Activated CD8-positive, alpha-beta memory T cell treated with anti-CD3 and anti-CD28 coated beads, Interleukin-2, amount 10 ng/mL, durations not matched to agents 7 days and 5 days (primary cell): ENCODE measurements at places on chromosomes 4 and X. TPM values are rescaled to one million over a fixed set of nuclear protein-coding genes. Genes with fewer than 3 reads are reported as not detected.
A peak's percentile ranks its signal among the peaks of the same experiment; 100 is the strongest.

DNA sequence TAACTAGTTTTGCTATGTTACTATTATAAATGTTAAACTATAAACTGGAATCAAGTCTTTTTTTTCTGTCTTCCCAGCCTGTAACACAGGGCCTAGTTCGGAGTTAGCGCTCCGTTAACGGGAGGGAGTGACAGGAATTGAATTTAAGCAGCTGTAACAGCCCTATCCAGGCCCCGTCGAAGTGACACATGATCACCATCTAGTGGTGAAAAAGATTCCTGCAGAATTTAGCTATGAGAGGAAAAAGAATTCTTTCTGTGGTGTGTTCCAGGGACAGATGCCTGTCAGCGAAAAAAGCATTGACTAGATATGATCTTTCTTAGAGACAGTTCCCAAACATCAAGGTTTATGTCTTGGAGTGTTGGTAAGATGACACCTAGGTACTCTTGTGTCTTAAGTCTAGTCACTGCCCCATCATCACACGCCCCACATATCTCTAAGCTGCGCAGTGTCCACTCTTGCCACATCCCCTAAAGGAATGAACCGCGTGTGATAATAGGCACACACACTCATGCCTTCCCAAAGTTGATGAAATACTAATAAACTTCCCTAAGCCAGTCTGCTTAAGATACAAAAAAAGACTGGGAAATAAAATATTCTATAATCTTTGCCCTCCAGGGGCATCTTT lies 2.1 kb downstream of the GAB3 start:
- peaks cover 20% of the 10 kb centered on the region for H3K36me3 ChIP-seq
- H3K4me3 ChIP-seq, result peak overlapping the region; percentile 84
- DNase-seq, result peak; percentile 68
- H3K27ac ChIP-seq, result peak overlapping the region; percentile 72
- peaks cover 2% of the 10 kb centered on the region for H3K27me3 ChIP-seq

GRCh38 chr4:56953680-56954520 lies 23.5 kb downstream of the NOA1 start:
- H3K36me3 ChIP-seq, result no peaks in the 10 kb centered on the region
- no peak for DNase-seq
- no peak overlapping the region for H3K4me3 ChIP-seq
- H3K4me1 ChIP-seq, result no peaks in the 10 kb centered on the region
- H3K27ac ChIP-seq, result no peak overlapping the region

DNA sequence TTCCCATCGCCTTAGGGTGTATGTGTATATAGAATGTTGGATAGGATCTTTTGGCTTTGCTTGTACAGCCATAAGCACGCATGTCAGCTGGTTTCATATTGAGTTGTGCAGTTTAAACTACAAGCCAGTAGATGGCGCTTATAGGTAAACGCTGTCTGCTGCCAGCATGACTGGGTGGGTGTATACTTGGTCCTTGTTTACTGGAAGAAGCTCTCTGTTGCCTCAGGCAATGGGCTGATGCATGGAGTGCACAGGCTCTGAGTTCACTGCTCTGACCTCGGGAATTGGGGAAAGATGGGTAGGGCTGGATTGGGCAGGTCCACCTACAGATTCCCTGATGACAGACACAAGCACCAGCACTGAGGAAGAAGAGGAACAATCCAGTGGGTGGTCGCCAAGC lies 831.5 kb downstream of the STIM2 start:
- no peaks in the 10 kb centered on the region for H3K36me3 ChIP-seq
- no peaks in the 10 kb centered on the region for H3K4me1 ChIP-seq
- no peak overlapping the region for H3K4me3 ChIP-seq
- H3K27ac ChIP-seq, result no peak overlapping the region
- no peaks in the 10 kb centered on the region for H3K27me3 ChIP-seq

GRCh38 chrX:13520351-13520750 lies 49.0 kb upstream of the EGFL6 start:
- H3K4me3 ChIP-seq, result no peak overlapping the region
- DNase-seq, result no peak
- no peak overlapping the region for H3K27ac ChIP-seq
- H3K4me1 ChIP-seq, result no peaks in the 10 kb centered on the region
- no peaks in the 10 kb centered on the region for H3K36me3 ChIP-seq

GRCh38 chrX:129798888-129799287 lies 19.1 kb downstream of the SASH3 start:
- no peaks in the 10 kb centered on the region for H3K27me3 ChIP-seq
- peak overlapping the region; percentile 43 for H3K27ac ChIP-seq
- no peak for DNase-seq
- H3K4me1 ChIP-seq, result peaks cover 15% of the 10 kb centered on the region
- H3K4me3 ChIP-seq, result no peak overlapping the region
- H3K36me3 ChIP-seq, result peaks cover 16% of the 10 kb centered on the region

DNA sequence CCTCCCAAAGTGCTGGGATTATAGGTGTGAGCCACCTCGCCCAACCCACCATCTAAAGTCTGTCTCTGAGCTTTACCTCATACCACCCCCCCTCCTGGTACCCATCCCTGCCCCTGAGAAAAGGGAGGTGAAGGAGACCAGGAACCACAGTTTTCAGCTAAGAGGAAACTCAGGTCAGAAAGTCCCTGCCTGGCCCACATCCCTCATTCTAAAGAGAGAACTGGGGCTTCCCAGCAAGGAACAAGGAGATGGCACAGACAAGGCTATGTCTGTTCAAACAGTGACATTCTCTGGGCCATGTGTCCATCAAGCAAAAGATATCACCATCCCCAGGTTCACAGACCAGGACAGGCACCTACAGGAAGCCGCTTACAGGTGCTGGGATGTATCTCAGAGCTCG lies 15.8 kb upstream of the CSF2RA start:
- H3K36me3 ChIP-seq, result no peaks in the 10 kb centered on the region
- H3K27me3 ChIP-seq, result peaks cover 5% of the 10 kb centered on the region
- H3K27ac ChIP-seq, result no peak overlapping the region
- H3K4me1 ChIP-seq, result peaks cover 13% of the 10 kb centered on the region
- DNase-seq, result no peak

- no peak overlapping the region for H3K4me3 ChIP-seq
- no peak for DNase-seq
- H3K27ac ChIP-seq, result no peak overlapping the region
- H3K36me3 ChIP-seq, result no peaks in the 10 kb centered on the region
Measured at GRCh38 chr4:148369919-148370318, 72.3 kb downstream of the NR3C2 start.

GRCh38 chr4:40232610-40233009 lies 35.8 kb downstream of the RHOH start:
- peak overlapping the region; percentile 9 for H3K4me3 ChIP-seq
- DNase-seq, result peak; percentile 59
- H3K4me1 ChIP-seq, result peaks cover 93% of the 10 kb centered on the region
- peaks cover 58% of the 10 kb centered on the region for H3K36me3 ChIP-seq

DNA sequence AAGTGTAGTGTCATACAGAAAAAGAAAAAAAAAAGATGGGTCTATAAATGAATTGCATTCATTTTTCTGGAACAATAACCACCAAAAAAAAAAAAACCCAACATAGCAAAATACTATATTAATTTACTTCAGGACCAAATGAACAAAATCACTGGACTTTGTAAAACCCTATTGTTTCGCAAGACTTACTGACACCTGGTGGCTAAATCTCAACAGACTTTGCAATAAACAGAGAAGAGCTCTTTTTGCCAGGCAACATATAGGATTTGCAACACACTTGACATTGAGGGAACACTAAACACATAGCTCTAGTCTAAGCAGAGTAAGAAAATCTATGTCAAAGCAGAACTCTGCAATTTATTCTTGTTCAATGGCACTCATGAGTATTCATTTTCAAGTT lies 990.2 kb downstream of the STPG2 start:
- H3K27ac ChIP-seq, result no peak overlapping the region
- DNase-seq, result no peak
- no peaks in the 10 kb centered on the region for H3K36me3 ChIP-seq
- H3K4me3 ChIP-seq, result no peak overlapping the region
- H3K27me3 ChIP-seq, result no peaks in the 10 kb centered on the region

GRCh38 chrX:95678679-95679078 lies 1006.0 kb upstream of the DIAPH2 start:
- no peak overlapping the region for H3K27ac ChIP-seq
- H3K4me3 ChIP-seq, result no peak overlapping the region
- H3K36me3 ChIP-seq, result no peaks in the 10 kb centered on the region
- no peak for DNase-seq

- no peak for DNase-seq
- H3K4me3 ChIP-seq, result no peak overlapping the region
- peaks cover 14% of the 10 kb centered on the region for H3K36me3 ChIP-seq
- H3K27me3 ChIP-seq, result no peaks in the 10 kb centered on the region
Measured at GRCh38 chr4:150751648-150752047, 169.7 kb downstream of the MAB21L2 start.

GRCh38 chr4:48986654-48987164 lies 634 bp downstream of the CWH43 start:
- no peaks in the 10 kb centered on the region for H3K36me3 ChIP-seq
- no peaks in the 10 kb centered on the region for H3K4me1 ChIP-seq
- peaks cover 46% of the 10 kb centered on the region for H3K27me3 ChIP-seq
- H3K27ac ChIP-seq, result no peak overlapping the region

DNA sequence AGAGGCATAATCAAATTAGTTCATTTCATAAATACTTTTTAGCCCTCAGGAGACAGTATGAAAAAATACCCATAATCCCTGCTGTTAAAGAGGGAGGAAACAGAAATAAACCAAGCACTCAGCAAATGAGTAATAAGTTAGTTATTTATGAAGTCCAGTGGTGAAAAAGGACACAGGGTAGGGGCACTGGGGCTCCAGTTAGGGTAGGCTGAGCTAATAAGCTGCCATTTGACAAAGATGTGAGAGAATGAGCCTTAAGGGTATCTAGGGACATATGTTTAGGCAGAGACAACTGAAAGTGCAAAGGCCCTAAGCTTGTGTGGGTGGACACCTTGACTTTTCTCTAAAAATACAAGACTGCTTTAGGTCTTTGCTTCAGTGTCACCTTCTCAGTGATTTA lies 94.4 kb downstream of the IL15 start:
- no peak overlapping the region for H3K4me3 ChIP-seq
- peaks cover 2% of the 10 kb centered on the region for H3K36me3 ChIP-seq
- H3K4me1 ChIP-seq, result no peaks in the 10 kb centered on the region
- H3K27me3 ChIP-seq, result no peaks in the 10 kb centered on the region

DNA sequence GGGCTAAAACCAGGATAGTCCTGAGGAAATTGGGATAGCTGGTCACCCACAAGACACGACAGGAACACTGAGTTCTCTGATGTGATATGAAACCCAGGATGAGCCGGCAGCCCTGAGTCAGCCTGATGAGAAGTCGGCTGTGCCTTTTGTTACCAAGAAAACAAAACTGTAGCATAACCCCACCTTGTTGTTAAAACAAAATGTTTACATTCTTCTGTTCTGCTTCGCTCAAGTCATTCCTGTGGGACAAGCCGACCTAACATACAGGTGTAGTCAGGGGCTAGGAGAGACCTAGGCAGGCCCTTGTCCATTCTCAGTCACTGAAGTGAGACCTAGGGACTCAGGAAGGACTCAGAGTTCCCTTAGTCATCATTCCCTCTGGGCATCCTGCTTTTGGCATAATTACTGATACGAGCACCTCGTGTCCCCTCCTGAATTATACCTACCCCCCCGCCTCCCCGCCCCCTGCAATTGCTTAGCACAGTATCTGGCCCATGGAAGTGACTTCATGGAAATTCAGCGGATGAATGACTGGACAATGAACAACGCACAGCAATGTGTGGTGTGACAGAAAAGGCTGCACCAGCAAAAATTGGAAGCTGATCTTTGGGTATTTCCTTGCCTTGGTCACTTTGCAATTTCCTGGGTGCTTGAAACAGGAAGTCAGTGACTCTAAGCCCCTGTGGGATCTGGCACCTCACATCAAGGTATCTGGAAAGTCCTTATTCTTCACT lies 31.9 kb upstream of the TLR2 start:
- peak overlapping the region; percentile 79 for H3K27ac ChIP-seq
- H3K27me3 ChIP-seq, result peaks cover 11% of the 10 kb centered on the region
- H3K4me1 ChIP-seq, result peaks cover 20% of the 10 kb centered on the region
- H3K36me3 ChIP-seq, result no peaks in the 10 kb centered on the region
- DNase-seq, result no peak

DNA sequence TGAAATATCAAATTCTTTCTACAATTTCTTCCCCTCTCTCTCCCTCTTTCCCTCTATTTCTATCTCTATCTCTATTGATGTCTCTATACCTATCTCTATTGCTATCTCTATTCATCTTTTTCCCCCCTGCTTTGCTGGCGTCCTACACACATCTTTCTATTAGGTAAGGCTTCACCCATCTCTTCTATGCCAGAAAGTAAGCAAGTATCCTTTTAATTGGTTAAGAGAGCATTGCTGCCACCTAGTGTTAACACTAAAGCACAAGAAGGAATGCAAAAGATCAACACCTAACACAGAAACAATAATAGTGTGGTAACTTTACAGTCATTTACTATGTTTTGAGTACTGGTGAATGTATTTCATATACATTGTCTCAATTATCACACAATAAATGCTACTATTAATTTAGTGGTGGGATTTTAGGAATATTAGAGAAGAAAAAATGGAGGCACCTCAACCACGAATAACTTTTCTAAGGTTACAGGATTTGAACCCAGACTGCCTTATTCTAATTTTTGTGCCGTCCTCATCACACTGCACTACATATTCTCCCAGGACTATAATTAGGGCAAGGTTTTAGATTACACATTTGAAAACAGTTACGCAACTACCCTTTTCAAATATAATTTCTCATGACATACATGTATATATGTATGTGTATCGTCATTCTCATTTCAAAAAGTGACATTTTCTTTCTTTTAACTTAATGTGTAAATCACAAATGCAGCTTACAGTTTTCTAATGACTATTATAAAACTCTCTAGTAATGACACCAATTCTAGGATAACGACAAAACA lies 3.7 kb upstream of the C4orf36 start:
- H3K27me3 ChIP-seq, result peaks cover 17% of the 10 kb centered on the region
- no peaks in the 10 kb centered on the region for H3K36me3 ChIP-seq
- DNase-seq, result no peak
- H3K4me3 ChIP-seq, result no peak overlapping the region
- peaks cover 9% of the 10 kb centered on the region for H3K4me1 ChIP-seq

DNA sequence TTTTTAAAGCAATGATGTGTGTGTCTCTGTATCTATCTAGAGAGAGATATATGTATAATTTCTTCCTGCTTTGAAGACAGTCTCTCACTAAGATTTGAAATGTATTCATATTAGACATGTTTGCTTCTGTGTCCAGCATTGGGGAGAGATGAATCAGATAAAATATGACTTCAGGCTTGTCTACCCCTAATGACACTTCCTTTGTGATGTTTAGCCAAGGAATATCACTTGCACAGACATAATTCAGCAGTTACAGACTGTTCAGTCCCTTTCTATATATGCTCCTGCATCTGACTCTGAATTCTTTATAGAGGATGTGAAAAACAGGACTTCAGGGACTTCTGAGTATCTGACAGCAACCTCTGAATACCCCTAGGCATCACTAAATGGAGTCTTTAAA lies 158.4 kb downstream of the DCLK2 start:
- H3K4me1 ChIP-seq, result no peaks in the 10 kb centered on the region
- DNase-seq, result no peak
- H3K36me3 ChIP-seq, result no peaks in the 10 kb centered on the region
- no peak overlapping the region for H3K27ac ChIP-seq
- peaks cover 18% of the 10 kb centered on the region for H3K27me3 ChIP-seq

Gene TCP11X2
- not detected for total RNA-seq

Gene GJB1
- not detected for total RNA-seq

Gene ZNF674
- 2.8 TPM for total RNA-seq

Gene XAGE1A
- not detected for total RNA-seq

Gene SATL1
- 0.09 TPM for total RNA-seq

Gene LRIT3
- total RNA-seq, result not detected
